ENCODE measurements at places on chromosomes 4 and X.

GRCh38 chr4:33255094-33255493 lies 2534.9 kb downstream of the PCDH7 start:
- no peak for DNase-seq

DNA sequence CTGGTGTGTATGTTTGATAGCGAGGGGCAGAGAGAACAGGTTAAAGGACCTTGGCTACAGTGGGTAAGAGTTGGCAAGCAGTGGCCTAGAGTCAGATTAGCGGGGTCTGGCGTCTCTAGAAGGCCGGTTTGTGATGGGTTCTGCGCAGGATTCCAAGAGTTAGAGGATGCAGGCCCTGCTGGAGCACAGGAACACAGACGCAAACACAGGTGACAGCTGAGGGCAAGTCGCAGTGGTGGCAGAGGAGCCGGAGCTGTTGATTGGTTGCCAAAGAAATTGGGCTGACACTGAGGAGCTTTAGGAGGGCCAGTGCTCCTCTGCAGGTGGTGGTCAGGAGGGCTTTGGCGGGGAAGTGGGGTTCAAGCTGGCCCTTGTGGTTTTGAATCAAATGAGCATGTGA lies 3.8 kb downstream of the TADA2B start:
- DNase-seq = no peak

DNA sequence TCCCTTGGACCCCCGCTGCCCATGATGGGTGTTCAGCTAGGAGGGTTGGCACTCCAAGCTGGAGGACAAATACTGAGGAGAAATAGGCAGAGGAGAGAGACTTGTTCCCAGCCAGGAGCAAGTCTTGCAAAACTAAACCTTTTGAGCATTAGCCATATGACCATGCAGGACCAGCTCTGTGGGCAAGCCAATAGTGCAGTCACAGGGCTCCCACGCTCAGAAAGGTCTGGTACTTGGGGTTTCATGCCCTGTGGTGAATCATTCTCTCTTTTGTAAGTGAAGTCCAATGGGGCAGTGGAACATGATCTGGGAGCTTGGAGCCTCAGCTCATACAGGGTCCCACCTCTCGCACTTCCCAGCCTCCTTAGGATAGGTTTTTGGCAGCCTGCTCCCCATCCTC lies 300.9 kb downstream of the BCOR start:
- no peak for DNase-seq

- no peak for DNase-seq
These were observed 2390.9 kb downstream of the PCDH7 start for GRCh38 chr4:33111117-33111516.

DNA sequence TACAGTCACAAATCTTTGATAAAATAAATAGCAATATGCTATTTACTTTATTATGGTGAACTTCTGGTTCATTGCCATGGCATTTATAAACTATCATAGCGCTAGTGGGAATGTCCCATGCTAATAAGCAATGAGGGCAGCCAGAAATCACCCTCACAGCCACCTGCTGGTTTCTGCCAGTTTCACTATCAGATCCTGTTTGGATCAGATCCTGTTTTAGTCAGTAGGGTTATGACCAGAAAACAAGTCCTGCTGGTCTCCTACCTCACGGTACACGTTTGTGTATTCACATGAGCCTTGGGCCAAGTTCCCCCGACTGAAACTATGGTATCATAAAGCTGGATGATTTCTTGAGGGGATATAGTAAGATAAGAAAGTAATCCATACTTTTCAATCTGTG lies 17.7 kb downstream of the FOXR2 start:
- no peak for DNase-seq

GRCh38 chr4:37446016-37446415 lies 201.5 kb downstream of the NWD2 start:
- no peak for DNase-seq

DNA sequence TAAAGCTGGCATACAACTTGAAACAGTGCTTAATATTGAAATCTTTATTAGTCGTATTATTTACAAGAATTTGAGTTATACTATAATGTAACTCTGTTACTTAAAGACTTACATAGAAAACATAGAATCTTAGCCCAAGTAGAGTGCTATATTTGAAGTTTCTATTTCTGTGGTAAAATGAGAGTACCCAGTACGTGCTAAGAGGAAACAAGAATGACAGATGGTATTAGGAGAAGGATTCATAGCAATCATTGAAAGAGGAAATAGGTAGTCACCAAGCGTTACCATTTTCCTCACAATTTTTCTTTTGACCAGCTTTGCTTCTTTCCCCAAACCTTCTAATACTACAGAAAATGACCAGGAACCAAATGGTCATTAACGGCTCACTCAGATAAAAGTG lies 412.1 kb upstream of the GRIA3 start:
- DNase-seq = no peak

DNA sequence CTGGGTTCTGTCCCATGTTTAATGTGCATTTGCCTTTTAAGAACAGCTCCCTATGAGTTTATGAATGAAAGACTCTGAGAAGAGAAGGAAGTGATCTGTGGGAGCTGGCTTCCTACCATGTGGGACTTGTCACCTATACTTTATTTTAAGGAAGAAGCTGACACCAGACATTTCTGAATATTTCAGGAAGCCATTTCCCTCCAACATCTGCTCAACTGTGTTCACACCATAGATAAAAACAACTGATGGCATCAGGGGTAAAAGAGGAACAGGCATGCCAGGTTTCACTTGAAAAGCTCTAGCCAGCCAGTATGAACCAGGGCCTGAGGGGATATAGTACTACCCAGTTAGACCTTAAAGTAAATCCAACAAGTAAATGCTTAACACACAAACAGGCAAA lies 116.0 kb downstream of the COL4A6 start:
- DNase-seq = no peak

DNA sequence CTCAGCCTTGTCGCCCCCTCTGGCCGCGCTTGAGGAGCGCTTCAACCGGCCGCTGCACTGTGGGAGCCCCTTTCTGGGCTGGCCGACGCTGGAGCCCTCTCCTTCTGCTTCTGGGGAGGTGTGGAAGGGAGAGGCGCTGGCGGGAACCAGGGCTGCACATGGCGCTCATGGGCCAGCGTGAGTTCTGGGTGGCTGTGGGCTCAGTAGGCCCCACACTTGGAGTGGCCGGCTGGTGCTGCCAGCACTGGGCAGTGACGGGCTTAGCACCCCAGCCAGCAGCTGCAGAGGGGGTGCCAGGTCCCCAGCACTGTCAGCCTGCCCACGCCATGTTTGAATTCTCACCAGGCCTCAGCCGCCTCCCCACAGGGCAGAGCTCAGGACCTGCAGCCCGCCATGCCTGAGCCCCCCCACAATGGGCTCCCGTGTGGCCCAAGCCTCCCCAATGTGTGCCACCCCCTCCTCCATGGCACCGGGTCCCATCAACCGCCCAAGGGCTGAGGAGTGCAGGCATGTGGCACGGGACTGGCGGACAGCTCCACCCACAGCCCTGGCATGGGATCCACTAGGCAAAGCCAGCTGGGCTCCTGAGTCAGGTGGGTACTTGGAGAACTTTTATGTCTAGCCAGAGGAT lies 615.2 kb downstream of the TRIML1 start:
- DNase-seq = no peak

DNA sequence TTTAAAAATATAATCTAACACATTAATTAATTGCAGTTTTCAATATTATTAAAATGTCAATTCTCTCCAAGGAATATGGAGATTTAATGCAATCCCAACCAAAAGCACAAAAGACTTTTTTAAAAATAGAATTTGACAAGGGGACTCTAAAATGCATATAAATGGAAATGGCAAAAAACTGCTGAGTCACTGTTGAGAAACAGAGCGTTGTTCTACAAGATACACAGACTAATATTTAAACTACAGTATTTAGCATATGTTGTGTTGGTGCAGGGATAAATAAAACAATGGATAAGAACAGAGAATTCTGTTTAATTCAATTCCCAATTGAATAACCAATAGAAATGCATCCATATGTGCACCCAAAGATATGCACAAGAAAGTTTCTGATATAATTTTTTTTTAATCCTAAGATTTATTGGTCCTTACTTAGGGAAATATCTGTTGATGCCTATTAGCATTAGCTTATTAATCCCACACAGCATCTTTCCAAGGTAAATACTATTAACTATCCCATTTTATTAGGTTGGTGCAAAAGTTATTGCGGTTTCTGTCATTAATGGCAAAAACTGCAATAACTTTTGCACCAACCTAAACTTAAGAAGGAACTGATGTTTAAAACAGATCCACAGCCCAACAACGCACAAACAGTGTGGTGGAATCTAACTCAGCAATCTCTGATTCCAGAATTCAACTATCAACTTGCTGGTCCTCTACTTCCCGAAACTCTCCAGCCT lies 86.8 kb upstream of the VEGFC start:
- no peak for DNase-seq

DNA sequence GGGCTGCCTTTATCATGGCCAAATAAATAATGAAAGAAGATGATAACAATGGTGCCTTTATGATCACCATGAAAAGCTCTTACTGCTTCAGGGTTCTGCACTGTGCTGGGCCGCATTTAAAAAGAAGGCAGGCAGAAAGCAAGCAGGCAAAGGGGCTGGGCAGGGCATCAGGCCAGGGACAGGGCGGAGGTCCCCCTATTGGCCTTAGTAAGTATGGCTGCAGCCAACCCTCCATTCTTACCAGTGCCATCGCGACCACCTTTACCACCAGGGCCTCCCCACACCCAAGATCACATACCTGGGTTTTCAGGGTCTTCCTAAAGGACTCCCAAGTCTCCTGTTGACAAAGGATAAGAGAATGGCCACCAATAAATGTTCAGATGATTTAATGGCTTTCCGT lies 38.9 kb downstream of the CNGA2 start:
- DNase-seq = no peak

- DNase-seq = no peak
These were observed 156.3 kb downstream of the SOWAHB start for GRCh38 chr4:76741663-76742020.
